Lower leg skin (tissue), 4 donors: ENCODE measurements at places on chromosomes 16 and 17. TPM values are rescaled to one million over a fixed set of nuclear protein-coding genes. Genes with fewer than 3 reads are reported as not detected.

Gene ZG16B
- 25.9 TPM for total RNA-seq

GRCh38 chr16:58197314-58198012 lies 443 bp downstream of the CSNK2A2 start:
- no peak for DNase-seq

Gene EVPL
- 285 TPM for total RNA-seq

Gene CTF1
- 0.80 TPM for total RNA-seq

DNA sequence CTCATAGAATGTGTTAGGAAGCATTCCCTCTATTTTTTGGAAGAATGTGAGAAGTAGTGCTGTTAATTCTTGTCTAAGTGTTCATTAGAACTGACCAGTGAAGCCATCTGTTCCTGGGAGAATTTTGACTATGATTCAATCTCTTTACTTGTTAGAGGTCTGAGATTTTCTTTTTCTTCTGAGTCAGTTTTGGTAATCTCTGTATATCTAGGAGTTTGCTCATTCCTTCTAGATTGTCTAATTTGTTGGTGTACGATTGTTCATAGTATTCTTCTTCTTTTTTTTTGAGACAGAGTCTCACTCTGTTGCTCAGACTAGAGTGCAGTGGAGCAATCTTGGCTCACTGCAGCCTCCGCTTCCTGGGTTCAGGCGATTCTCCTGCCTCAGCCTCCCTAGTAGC lies 20.4 kb downstream of the NFATC3 start:
- DNase-seq = no peak

DNA sequence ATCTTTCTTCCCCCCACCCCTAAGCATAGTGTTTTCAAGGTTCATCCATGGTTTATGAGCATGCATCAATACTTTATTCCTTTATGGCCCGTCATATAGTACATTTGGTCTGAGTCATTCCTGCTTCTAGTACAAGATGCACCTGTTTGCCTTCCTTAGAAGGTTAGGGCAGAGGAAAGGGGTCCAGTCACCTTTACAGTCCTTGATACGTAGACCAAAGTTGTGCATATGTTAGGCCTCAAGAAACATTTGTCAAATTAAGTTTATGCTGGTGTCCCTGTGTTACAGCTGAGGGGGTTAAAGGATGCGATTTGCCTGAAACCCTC lies 1.4 kb downstream of the CYB5D2 start:
- DNase-seq = no peak

- no peak for DNase-seq
These were observed 92.6 kb upstream of the ASIC2 start for GRCh38 chr17:33385713-33386112.

DNA sequence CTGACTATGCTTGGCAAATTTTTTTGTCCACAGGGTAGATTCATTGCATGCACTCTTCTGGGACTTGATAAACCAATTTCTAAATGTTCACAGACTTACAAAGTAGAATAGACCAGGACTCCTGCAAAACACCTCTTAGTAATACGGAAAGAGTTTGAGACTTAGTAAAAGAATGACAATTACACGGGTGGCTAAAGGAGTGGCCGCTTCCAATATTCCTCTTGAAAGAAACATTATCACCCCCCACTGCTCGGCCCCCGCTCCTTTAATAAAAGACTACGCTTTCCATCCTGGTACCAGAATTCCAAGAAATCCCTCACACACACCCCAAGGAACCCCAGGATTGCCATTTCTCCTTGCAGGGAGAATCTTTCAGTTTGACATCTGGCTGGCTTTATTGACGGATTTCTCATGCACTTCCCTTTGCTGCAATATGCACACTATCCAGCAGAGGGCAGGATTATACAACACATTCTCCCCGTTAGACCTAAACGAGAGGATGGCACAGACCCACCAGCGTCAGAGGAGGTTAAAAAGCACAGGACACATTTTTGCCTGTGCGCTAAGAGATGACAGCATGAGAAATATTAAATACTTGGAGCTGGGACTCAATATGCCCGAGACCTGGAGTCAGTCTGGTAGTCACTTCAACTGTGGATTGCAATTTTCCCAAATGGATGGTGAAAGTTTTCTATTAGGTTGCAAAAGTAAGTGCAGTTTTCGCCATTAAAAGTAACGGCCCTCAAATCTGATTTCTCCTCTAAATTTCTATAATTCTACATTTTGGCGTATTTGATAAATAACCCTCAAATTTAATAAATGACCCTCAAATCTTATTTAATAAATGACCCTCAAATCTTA lies 46.6 kb upstream of the NUDT7 start:
- DNase-seq = peak; percentile 69

Gene MT1E
- total RNA-seq = 202 TPM

DNA sequence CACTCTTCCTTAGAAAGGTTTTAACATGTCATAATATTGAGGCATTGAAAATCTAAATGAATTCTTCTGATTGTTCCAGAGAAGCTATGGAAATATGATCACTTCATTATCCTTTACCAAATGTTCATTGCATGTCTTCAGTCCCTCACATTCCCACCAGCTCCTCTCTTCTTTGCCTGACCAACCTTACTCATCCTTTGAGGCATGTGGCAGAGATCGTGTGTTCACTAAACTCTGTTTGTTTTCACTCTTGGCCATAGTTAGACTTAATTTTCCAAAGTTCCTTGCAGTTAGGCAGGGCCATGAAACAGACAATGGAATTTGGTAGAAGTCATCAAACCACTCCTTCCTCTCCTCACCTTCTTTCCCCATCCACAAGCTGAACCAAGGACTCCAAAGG lies 266.5 kb upstream of the HSBP1 start:
- no peak for DNase-seq

Gene CACNG3
- not detected for total RNA-seq

DNA sequence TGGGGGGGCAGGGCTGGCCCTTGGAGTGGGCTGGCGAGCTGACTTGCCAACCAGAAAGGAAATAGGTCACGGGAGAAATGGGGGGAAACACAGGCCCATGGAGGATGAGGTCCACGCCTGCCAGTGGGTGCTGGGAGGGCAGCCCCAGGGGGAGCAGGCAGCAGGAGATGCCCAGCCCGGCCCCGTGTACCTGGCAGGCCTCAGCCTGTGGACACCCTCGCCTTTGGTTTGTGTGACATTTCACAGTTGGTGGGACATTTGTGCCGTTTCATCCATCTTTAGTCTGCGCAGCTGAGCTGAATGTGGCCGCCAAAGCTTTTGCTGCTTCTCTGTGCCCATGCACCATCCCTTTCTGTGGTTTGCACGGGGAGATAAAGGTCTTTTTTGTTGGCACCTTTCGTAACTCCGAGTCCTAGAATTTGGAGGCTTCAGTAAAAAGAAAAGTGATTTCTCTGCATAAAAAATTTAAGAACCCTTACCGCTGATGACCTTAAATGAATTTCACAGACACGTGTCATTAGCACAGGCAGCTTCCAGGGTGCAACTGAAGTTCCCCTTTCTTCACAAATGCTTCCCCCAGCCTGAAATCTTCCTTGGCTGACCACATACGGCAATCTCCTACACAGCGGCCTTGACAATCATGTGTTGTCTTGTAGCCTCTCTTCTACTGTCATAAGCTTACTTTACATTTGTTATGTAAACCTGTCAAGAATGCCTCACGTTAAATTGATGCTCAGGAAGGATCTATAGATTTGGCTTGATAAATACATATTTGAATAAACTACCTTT lies 193.6 kb downstream of the RPTOR start:
- DNase-seq = no peak

DNA sequence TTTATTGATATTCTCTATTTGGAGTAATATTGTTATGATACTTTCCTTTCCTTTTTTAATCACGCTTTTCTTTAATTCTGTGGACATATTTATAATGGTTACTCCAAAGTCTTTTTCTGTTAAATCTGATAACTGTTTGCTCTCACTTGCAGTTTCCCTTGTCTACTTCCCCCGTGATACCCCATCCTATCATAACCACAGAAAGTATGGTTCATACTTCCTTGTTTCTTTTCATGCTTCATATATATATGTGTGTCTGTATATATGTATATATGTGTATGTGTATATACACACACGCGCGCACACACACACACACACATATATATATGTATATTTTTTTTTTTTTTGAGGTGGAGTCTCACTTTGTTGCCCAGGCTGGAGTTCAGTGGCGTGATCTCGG lies 23.5 kb downstream of the SPECC1 start:
- no peak for DNase-seq

DNA sequence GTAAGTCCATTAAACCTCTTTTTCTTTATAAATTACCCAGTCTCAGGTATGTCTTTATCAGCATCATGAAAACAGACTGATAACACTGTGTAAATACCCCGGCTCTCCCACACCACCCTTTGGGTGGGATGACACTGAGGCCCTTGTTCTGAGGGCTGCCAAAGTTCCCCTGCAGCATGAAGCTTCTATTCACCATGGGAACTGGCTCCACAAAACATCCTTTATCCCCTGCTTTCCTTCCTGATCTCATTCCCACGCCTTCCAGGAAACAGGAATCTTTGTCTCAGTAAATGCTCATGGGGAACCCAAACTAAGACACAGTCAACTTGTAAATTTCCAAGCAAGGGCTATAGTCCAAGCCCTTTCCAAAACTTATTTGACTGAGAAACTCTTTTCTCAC lies 88.4 kb downstream of the ABCC12 start:
- no peak for DNase-seq

DNA sequence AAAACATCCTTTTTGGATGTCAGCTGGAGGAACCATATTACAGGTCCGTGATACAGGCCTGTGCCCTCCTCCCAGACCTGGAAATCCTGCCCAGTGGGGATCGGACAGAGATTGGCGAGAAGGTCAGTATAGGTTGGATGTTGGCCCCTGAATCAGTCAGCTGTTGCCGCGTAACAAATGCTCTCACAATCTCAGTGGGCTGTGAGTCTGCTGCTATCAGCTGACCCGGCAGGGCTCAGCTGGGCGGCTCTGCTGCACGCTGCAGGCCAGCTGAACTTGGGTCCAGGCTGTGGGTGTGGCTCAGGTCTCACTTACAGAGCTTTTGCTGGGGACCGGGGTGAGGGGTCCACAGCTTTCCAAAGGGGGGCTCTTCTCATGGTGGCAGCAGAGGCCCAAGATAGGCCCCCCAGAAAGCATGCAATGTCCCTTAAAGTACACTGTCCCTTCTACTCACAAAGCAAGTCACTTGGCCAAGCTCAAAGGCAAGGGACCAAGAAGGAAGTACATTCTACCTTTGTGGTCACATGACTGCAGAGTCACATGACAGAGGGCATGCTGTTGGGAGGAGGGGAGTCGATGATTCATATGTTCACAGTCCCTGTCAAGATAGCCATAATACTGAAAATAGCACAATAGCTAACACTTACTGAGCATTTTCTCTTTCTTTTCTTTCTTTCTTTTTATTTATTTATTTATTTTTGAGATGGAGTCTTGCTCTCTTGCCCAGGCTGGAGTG lies 134.2 kb downstream of the ABCC1 start:
- DNase-seq = no peak

- no peak for DNase-seq
These were observed 83.0 kb downstream of the IRF8 start for GRCh38 chr16:85981826-85982562.

Gene KRT32
- total RNA-seq = 11.6 TPM

GRCh38 chr16:28110479-28110878 lies 47.0 kb upstream of the GSG1L start:
- DNase-seq = no peak

Gene MYH1
- 0.19 TPM for total RNA-seq

DNA sequence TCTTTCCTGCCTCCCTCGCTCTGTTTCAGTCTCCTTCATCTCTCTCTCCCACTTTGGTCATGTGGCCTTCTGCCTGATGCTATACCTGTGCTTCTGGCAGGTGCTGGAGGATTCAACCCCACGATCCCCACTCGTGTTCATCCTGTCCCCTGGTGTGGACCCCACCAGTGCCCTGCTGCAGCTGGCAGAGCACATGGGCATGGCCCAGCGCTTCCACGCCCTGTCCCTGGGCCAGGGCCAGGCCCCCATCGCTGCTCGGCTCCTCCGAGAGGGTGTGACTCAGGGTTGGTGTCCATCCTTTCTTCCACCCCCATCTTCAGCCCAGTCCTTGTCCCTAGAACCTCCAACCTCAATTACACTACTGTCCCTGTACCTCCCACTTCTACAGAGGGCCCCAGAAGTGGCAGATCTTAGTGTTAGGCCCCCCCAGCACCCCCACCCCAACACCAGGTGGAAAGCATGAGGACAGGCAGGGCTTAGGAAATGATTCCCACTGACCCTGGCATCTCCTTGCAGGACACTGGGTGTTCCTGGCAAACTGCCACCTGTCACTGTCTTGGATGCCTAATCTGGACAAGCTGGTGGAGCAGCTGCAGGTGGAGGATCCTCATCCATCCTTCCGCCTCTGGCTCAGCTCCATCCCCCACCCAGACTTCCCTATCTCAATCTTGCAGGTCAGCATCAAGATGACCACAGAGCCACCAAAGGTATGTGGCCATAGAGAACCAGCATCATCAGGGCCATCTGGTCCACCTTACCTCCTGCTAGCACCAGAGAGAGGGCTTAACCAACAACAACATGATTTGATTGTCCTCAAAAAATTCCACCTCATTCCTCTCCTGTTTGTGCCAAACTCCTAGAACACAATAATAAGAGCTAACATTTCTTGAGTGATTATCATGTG lies 9.7 kb upstream of the KDM6B start:
- no peak for DNase-seq

DNA sequence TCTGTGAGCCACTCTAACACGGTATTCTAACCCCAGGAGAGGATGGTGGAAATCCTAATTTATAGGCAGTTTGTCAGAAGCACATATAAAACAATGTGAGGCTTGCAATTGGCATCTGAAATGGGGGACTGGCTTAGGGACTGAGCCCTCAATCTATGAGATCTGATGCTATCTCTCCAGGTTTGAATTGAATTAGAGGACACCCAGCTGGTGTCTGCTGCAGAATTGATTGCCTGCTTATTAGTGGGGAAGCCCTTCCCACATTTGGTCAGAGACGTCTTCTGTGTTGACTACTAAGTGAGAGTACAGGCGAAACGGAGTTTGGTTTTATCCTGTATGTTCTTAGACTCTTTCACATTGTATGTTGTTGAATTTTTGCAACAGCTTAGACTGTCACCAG lies 13.6 kb upstream of the TMIGD1 start:
- no peak for DNase-seq

DNA sequence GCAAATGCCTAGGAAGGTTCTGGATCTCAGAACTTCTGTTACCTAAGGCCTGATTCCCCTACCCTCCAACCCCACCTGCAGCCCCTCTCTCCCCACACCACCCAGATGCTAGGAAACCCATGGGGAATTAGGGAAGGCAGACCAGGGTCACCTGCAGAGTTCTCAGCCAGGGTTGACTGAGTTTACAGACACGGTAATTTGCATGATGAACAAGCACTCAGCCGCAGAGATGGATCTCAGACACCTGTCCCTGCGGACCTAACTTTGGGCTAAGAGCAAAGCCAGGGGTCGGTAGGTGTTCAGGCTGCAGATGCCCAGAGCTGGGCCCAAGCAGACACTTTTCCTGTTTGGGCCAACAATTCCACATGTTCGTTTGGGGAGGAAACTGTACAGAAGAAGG lies 2.9 kb downstream of the ABI3 start:
- DNase-seq = no peak

- DNase-seq = no peak
These were observed 5.4 kb upstream of the BBS2 start for GRCh38 chr16:56525236-56525635.

Gene VAMP2
- 50.7 TPM for total RNA-seq

- no peak for DNase-seq
These were observed 10.7 kb upstream of the CCL22 start for GRCh38 chr16:57347858-57348257.

Gene PRDM7
- not detected for total RNA-seq

GRCh38 chr17:29645515-29646051 lies 22.9 kb upstream of the CORO6 start:
- peak; percentile 91 for DNase-seq
